Activated CD4-positive, alpha-beta T cell treated with anti-CD3 and anti-CD28 coated beads for 48 hours (primary cell): ENCODE measurements at places on chromosomes 4 and X.

DNA sequence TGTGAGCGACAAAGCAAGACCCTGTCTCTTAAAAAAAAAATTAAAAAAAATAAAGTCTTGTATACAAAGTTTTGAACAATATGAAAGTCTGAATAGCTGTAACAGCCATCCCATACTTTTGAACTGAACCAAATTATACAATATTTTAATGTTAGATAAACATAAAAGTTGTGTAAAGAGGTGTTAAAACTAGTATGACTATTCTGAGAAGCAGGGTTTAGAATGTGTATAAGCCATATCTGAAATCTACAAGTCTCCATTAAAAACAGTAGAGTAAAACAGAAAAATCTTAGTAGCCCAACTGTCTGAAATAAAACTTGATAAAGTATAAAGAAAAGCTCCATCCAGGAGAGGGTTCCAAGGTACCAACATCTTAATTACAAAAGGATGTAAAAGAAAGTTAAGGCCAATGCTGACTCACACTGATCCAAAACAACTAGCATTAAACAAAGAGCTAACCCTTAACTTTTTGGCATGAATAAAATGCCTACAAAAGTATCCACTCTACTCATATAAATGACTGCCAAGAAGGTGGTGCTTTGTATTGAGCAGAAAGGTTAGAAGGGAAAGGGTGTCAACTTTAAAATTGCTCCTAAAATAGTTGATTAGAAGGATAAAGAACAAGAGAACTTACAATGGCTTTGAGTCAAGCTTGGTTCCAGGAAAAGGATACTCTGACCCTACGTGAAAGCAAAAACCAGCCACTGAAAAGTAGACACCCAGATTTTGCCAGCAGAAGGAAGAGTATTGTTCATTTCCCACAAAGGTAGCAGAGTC is 18.5 kb downstream of the CNOT6L start:
- no peak for DNase-seq

DNA sequence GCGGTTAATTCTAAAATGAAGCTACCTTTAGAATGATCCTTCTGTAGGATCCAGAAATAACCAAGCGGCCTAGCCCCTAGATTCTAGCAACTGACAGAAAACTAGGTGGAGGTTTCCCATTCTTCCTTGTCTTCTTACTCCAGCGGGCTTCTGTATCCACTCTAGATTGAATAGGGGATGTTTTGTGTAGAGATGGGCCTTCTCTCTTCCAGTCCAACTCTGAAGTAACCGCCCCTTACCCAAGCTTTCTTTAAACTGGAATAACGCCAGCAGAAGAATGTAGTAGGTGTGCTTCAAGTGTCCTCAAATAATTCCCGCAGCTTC is 386 bp upstream of the TMEM184C start:
- no peak for DNase-seq

- no peak for DNase-seq
Observed at GRCh38 chrX:24493740-24494581, 28.9 kb downstream of the PDK3 start.

- DNase-seq: no peak
Observed at GRCh38 chrX:102902355-102902754, 34.7 kb upstream of the RAB40AL start.

GRCh38 chrX:30488092-30488491 is 89.5 kb downstream of the TASL start:
- no peak for DNase-seq

- DNase-seq: no peak
Observed at GRCh38 chrX:17740137-17741122, 3.1 kb downstream of the SCML1 start.

GRCh38 chrX:32448320-32448719 is 763.0 kb downstream of the DMD start:
- DNase-seq: no peak

DNA sequence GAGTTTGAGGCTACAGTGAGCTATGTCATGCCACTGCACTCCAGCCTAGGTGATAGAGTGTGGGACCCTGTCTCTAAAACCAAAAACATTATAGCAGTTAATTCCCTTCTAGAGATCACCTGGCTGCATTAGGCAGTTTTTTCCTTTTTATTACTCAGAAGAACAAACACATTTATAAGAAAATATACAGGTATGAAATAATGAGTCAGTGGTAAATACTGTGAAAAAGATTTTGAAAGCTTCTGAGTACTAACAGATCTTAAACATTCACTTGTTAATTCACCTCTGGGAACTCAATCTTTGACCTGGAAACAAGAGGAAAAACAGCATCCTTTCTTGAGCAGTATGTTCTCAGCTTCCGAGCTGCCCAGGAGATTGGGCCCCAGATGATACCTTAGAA is 64.1 kb downstream of the UCHL1 start:
- no peak for DNase-seq

GRCh38 chr4:40887764-40888131 is 138.0 kb downstream of the NSUN7 start:
- no peak for DNase-seq

DNA sequence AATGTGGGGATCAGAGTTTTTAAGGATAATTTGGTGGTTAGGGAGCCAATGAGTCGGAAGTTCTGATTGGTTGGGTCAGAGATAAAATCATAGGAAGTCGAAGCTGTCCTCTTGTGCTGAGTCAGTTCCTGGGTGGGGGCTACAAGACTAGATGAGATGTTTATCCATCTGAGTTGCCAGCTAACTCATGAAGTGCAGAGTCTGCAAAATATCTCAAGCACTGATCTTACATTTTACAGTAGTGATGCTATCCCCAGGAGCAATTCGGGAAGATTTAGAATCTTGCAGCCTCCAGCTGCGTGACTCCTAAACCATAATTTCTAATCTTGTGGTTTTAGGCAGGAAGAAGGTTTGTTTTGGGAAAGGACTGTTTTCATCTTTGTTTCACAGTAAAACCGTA is 565.8 kb upstream of the SPANXN1 start:
- DNase-seq: no peak

DNA sequence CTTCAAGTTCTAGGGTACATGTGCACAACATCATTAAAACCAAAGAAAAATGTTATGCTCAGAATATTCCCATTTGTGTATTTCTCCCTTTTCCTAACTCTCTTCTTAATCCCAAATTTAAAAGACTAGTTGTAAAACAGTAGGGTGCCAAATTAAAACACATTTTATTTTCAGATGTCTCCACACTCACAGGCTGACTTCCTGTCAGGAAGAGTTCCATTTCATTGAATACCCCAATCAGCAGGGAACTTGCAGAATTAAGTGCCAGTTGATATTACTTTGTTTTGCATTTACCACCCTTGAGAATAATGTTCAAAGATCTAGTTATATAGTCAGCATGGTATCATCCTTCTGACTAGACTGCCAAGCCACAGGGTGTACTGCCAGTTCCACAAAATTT is 207.9 kb downstream of the MAB21L2 start:
- DNase-seq: no peak

- no peak for DNase-seq
Observed at GRCh38 chr4:59770601-59771264, 1429.4 kb upstream of the ADGRL3 start.

- DNase-seq: no peak
Observed at GRCh38 chrX:68980906-68981616, 152.2 kb downstream of the EFNB1 start.

- no peak for DNase-seq
Observed at GRCh38 chrX:56618323-56618722, 54.9 kb downstream of the UBQLN2 start.

- DNase-seq: no peak
Observed at GRCh38 chr4:101667348-101667747, 123.2 kb upstream of the BANK1 start.

DNA sequence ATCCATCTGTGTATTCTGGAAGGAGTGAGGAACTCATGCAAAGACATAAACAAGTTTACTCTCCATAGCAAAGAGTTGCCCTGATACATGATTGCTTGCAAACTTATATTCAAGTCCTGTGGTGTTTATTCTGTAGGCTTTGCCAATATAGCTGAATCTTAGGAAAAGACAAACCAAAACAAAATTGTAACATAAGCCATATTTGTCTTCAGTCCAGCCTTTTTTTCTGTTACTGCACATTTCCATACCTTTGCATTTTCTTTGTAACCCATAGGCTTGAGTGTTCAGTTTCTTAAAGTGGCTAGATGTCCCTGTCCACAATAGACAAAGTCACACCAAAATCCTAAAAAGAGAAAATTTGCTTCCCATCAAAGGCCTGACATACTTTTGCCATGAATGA is 120.4 kb downstream of the PPARGC1A start:
- DNase-seq: no peak

DNA sequence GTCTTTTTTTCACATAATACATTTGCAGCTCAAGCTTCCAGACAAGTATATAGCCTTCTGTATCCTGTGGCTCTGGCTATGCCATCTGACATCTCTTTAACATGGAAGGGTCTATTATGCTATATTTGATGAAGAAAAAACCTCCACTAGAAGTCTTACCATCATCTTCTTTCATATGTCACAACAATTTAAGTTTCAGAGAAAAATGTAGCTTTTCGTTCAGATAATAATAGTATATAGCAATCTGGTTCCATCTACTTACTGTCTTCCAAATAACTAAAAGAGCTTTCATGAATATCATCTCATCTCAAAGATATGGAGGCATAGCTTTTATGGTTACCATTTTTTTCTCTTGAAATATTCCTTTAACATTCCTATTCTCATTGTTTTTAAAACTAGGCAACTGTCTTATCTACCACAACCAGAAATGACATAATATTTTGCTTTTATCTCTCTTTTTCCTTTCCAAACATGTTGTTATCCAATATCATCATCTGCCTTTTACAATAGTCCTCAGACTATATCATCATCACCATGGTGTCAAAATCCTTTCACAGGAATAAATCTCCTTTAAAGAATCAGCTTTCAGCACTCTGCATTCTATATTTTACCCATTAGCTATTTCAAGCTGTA is 1005.1 kb downstream of the PDHA2 start:
- DNase-seq: no peak

DNA sequence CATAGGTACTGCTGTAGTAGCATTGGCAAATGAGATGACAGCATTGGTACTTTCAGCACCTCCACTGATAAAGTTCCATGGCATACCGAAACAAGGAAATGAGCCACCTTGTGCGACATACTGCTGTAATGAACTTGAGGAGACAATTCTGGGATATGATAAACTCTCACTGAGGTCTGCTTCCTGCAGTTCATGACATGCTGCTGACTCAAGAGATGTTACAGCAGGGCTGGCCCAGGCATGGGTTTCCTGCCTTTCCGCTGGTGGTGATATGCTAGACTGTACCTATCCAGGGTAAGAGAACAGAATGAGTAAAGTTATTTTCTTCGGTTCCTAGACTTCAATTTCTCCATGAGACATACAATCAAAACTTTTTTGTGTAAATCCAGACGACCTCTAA is 17.1 kb downstream of the BEND2 start:
- DNase-seq: no peak

GRCh38 chr4:168321006-168321405 is 2.5 kb upstream of the DDX60 start:
- no peak for DNase-seq

DNA sequence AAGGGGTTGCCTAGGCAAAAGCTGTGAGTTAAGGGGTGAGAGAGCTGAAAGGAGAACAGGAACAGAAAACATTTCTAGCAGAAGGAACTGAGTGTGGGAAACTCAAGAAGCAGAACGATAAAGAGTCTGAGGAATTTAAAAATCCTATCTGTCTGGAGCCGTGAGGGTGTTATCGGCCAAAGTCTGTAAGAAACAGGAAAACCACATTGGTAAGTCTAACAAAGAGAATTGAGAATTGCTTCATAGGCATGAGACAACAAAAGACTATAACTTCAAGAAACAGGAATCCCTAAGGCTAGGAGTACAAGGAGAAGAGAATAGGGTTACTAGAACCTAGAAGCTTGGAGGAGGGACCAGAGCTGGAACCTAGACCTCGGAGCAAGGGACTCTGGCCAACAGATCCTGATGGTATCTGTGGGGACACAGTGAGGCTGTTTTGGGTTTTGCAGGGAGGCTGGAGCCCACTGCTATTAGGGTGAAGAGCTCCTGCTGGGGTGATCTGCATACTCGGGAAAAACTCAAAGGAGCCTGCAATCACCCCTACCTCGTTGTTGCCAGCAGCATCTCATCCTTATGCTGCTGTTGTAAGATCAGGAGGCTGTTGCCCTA is 175.6 kb downstream of the FBXO8 start:
- no peak for DNase-seq

DNA sequence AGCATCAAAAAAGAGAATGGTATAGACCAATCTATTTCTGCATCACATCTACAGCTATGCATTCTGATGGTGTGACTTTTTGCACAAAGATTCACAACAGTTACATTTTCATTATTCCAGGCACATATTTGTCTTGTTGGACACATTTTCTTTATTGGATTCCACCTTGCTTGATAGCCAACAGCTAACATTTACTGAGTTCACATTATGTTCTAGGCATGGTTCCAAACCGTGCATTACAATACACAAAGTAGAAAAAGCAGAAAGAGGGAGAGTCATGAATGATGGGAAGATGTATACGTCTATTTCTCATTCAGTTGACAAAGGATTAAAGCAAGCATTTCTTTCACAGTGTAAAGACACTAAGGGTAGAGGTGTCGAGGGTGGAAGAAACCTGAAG is 22.9 kb upstream of the CLGN start:
- no peak for DNase-seq

DNA sequence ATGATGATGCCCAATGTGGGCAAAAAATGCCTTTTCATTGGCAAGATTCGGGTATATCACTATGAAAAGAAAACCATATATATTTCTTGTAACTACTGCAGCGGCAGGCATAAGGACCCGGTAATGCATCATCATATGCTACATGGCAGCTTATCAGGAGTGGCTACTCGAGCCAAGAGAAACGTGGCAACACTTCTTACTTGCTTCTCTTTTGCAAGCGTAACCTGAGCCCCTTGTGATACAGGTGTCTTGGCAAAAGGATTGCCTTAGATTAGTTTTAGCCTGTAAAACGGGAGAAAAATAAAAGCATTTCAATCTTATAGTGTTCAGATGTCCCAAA is 280.3 kb downstream of the SPRY1 start:
- no peak for DNase-seq

DNA sequence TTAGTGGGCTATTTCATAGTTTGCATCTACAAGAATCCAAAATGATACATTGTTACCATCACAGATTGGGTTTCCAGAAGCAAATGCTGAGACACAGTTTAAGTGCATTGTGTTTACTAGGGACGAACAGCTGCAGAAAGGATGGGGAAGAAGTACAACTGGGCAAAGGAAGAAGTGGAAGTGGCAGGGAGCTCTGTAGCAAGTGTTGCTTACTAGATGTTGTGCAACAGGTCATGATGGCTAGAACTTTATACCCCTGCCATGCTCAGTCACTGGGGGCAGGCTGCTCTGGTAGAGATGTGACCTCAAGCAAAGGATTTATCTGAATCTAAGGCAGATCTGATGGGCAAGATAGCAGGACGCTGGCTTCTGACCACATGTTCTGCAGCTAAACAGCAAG is 76.1 kb upstream of the EMCN start:
- DNase-seq: no peak

- DNase-seq: no peak
Observed at GRCh38 chr4:2923141-2923551, 40.1 kb downstream of the NOP14 start.
